Effector memory CD8-positive, alpha-beta T cell (primary cell): ENCODE measurements at places on chromosomes 3 and 15.

DNA sequence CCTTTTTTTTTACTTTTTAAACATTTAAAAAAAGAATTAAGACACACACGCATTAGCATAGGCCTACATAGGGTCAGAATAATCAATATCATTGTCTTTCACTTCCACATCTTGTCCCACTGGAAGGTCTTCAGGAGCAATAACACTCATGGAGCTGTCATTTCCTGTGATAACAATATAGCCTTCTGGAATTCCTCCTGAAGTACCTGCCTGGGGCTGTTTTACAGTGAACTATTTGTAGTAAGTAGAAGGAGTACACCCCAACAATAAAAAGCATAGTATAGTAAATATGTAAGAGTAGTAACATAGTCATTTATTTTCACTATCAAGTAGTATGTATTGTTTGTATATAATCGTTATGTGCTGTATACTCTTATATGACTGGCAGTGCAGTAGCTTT lies 19.5 kb upstream of the CLDN18 start:
- H3K4me3 ChIP-seq = no peak overlapping the region
- H3K4me1 ChIP-seq = no peaks in the 10 kb centered on the region
- DNase-seq = no peak
- no peaks in the 10 kb centered on the region for H3K36me3 ChIP-seq
- no peak overlapping the region for H3K27ac ChIP-seq
- H3K27me3 ChIP-seq = no peaks in the 10 kb centered on the region

- no peak overlapping the region for H3K27ac ChIP-seq
- no peaks in the 10 kb centered on the region for H3K4me1 ChIP-seq
- no peak overlapping the region for H3K4me3 ChIP-seq
- no peaks in the 10 kb centered on the region for H3K36me3 ChIP-seq
- no peak for DNase-seq
- H3K27me3 ChIP-seq = peaks cover 14% of the 10 kb centered on the region
These were observed 183.5 kb downstream of the SUCNR1 start for GRCh38 chr3:152056987-152057386.

- H3K27ac ChIP-seq = peak overlapping the region; percentile 92
- H3K36me3 ChIP-seq = peaks cover 15% of the 10 kb centered on the region
- no peak for DNase-seq
- H3K4me1 ChIP-seq = peaks cover 54% of the 10 kb centered on the region
- H3K27me3 ChIP-seq = no peaks in the 10 kb centered on the region
These were observed 11.9 kb upstream of the SRP14 start for GRCh38 chr15:40050788-40051470.

- no peaks in the 10 kb centered on the region for H3K4me1 ChIP-seq
- no peak overlapping the region for H3K27ac ChIP-seq
- no peaks in the 10 kb centered on the region for H3K36me3 ChIP-seq
- no peak overlapping the region for H3K4me3 ChIP-seq
- no peak for DNase-seq
- peaks cover 18% of the 10 kb centered on the region for H3K27me3 ChIP-seq
These were observed 127.4 kb downstream of the EDEM1 start for GRCh38 chr3:5314897-5315296.

DNA sequence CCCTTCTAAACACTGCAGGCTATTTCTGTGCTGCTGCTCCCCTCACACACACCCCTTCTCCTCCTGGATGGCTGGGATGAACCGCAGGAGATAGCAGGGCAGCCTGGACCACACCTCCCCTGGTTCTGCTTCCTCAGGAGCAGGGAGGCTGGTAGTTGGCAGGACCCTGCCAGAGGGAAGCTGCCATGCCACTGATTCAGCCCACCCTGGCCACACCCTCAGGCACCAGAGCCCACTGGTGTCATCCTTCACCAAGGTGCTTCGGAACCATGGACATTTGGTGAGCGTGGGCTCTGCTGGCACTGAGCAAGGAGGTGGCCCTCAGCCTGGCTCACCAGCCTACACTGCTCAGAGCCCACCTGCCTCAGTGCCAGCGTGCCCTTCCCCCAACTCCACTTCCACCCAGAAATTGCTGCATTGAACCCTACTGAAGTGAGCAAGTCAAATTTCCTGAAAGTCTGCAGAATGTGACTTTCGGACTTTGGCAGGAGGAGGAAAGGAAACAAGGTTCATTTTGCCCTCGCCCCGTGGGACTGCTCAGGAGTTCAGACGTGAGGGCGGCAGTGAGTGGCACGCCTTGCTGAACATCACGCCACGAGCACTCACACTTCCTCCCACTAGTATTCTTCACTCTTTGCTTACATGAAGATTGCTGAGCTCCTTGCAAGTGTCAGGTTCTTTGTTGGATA lies 26.3 kb downstream of the BMF start:
- peaks cover 4% of the 10 kb centered on the region for H3K4me1 ChIP-seq
- H3K27me3 ChIP-seq = peaks cover 16% of the 10 kb centered on the region

DNA sequence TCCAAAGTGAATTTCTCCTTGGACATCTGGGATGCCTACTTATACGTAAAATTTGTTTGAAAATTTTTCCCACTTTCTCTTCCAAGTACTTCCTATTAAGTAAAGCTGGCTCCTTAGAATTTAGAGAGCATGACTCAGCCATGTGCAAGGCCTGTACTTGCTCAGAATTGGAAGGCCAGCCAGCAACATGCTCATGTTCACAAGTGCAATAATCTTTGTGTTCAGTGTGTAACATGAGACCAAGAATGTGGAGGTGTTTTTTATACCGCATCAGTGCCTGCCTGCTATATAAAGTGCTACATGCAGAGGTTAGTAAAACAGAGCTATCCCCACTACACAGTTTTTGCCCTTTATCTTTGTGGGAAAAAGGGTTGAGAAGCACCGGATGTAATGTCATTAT lies 151.9 kb upstream of the FEZF2 start:
- H3K36me3 ChIP-seq = no peaks in the 10 kb centered on the region
- H3K4me1 ChIP-seq = no peaks in the 10 kb centered on the region
- H3K27me3 ChIP-seq = no peaks in the 10 kb centered on the region
- no peak for DNase-seq
- H3K27ac ChIP-seq = no peak overlapping the region

DNA sequence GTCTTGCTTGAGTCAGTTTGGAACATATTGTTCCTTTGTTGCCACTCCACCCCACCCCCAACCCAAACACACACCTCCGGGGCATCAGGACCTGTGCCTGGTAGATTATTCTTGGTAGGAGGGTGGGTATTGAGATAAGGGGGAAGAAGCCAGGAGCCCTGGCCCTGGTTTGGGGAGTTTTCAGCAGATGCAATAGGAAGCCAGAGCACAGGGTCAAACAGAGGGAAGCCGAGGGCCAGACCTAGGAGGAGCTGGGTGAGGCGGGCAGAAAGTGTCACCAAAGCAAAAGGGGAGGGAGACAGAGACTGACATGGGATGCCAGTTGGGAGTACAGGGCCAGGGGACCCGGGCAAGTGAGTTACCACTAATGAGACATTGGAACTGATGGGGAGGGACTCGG lies 163.1 kb downstream of the RPLP1 start:
- no peaks in the 10 kb centered on the region for H3K27me3 ChIP-seq
- no peak overlapping the region for H3K27ac ChIP-seq
- DNase-seq = no peak
- H3K4me1 ChIP-seq = no peaks in the 10 kb centered on the region

DNA sequence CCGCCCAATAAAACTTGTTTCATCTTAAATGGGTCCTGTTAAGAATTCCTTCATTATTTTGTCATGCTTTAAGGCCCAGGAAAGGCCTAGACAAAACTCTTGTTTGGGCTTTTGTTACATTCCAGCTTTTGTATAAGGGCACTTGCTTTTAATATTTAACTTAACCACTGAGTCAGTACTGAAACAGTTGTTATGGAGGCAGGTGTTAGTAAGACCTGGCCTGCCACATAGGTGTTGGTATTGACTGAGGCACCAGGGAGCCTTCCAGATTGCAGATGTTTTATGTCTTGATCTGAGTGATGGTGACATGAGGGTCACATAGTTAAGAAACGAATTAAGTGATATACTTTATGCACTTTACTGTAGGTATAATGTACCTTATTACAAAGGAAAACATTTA lies 274.9 kb upstream of the TGFBR2 start:
- H3K27ac ChIP-seq = no peak overlapping the region
- no peaks in the 10 kb centered on the region for H3K36me3 ChIP-seq
- no peak for DNase-seq
- no peaks in the 10 kb centered on the region for H3K4me1 ChIP-seq
- no peaks in the 10 kb centered on the region for H3K27me3 ChIP-seq
